ENCODE measurements at places on chromosomes 3 and 15.

GRCh38 chr3:10041034-10041433, 14.8 kb downstream of the FANCD2 start:
- no peak for DNase-seq

- no peak for DNase-seq
Measured at GRCh38 chr3:177693616-177694264, 496.5 kb upstream of the TBL1XR1 start.

DNA sequence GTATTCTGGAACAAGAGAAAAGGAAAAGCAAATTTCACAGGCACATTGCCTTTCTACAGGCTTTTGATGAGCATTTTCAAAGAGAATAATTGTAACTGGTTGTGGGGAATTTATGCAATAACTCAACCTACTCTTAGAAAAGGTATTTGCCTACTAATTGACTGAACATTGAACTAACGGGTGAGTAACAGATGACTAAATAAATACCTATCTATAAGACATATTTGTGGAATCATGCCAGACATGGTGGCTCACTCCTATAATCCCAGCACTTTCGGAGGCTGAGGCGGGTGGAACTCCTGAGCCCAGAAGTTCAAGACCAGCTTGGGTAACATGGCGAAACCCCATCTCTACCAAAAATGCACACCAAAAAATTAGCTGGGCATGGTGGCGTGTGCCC, 367.7 kb downstream of the CGGBP1 start:
- DNase-seq: no peak

DNA sequence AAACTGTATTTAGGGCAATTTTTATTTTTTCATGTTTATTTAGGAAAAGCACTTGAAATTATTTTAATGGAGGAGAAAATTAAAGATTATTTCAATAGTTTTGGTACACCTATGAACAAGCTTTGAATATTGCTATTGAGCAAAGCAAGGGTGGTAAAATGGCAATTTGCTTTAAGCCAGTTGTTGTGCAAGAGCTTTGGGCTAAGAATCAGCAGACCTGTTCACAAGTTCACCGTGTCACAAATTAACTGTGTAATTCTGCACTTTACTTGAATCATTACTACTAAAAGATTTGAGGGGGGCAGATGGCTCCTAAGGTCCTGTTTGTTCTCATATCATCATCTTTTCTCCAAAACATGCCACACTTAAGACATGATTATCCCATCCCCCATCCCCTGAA, 238.9 kb upstream of the GBE1 start:
- DNase-seq: no peak

DNA sequence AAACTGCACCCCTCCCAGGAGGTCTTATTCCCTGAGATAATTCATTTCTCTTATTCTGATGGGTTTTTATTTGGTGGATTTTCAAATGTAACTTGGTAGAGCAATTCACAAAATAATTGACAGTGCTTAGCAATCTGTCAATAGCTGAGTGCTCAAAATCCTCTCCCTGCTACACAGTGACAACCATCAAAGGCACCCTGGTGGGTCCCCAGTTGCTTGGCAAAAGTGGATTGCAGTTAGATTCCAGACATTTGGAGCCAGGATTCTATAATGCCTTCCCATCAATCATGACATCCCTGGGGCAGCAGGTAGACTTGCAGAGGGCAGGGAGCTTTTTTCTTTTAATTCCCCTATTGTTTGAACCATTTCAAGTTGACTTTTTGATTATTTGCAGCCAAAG, 59.0 kb downstream of the FHIT start:
- no peak for DNase-seq

- DNase-seq: no peak
Measured at GRCh38 chr3:52319921-52320595, 3.9 kb downstream of the DNAH1 start.

DNA sequence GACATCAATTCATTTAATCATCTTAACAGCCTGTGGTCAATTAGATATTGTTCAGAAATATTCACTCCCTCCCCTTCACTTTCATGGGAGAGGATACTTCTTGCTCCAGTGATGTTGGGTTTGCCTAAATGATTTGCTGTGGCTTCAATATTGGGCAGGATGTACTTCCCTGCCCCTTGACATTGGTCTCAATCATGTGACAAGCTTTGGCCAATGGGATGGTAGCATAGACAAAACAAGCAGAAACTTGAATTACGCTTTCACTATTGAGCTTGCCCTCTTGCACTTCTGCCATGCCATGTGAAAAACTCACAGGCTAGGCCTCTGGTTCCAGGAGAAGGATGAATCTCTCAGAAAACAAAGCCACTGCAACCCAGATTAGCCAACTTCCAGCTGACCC, 42.2 kb upstream of the STT3B start:
- DNase-seq: no peak

DNA sequence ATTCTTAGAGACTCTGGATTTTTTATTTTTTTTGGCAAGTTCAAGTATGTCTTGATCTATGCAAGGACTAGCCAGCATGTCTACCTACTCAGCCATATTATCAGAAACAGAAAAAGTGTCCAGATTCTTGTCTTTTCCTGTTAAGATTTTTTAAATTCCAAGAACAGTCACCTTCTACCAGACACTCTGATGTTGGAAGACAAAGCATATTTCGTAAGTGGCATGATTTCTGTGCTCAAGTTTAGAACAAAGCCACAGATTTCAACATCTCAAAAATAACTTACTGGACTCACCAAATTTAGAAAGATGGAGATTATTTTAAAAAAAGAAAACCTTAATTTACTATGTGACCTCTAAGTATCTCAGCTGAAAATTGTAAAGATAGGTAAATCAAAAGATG, 61.9 kb downstream of the GOLGA6L7 start:
- no peak for DNase-seq

- no peak for DNase-seq
Measured at GRCh38 chr15:98786717-98787116, 138.4 kb downstream of the IGF1R start.

- no peak for DNase-seq
Measured at GRCh38 chr3:56421205-56421604, 47.1 kb downstream of the ERC2 start.

GRCh38 chr3:22981861-22982260, 221.3 kb upstream of the UBE2E2 start:
- no peak for DNase-seq

- DNase-seq: no peak
Measured at GRCh38 chr3:14404631-14405359, 2.4 kb downstream of the SLC6A6 start.

- no peak for DNase-seq
Measured at GRCh38 chr15:60969658-60970057, 259.4 kb downstream of the RORA start.

- no peak for DNase-seq
Measured at GRCh38 chr3:146065573-146066006, 95.4 kb downstream of the PLOD2 start.

GRCh38 chr3:114356066-114356465, 62.2 kb downstream of the TIGIT start:
- DNase-seq: no peak

- DNase-seq: no peak
Measured at GRCh38 chr3:11539218-11539617, 104.5 kb downstream of the VGLL4 start.

GRCh38 chr3:31370681-31371080, 162.0 kb upstream of the STT3B start:
- no peak for DNase-seq

GRCh38 chr15:34616613-34617012, 33.2 kb upstream of the GOLGA8B start:
- DNase-seq: no peak

DNA sequence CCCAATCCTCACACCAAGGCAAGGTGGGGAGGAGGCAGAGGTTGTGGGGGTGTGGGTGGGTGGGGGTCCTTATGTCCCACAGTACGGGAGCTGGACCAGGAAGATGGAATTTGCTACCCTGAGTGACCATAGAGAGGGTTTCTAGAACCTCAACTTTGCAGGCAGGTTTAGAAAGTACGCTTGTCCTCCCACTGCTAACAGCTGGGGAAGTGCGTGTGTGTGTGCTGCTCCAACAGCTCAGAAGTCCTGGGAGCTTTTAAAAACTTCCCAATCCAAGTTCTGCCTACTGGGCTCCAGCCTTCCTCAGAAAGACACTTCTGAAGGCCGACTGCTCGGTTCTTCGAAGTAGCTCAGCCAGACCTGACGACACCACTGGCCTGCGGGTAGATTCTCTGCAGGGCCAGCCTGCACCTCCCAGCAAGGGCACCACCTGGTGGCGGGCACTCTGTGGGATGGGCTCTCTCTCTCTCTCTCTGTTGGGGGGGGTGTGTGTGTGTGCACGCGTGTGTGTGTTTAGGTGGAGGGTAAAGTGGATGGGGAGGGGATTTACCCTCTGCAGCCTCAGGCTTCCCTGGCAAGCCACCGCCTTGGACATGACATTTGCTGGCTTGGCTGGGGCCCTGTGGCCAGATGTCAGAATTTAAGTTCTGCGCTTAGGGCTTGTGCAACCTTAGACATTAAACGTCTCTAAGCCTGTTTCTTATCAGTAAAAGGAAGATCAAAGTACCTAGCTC, 15.6 kb downstream of the TMEM158 start:
- peak; percentile 64 for DNase-seq

DNA sequence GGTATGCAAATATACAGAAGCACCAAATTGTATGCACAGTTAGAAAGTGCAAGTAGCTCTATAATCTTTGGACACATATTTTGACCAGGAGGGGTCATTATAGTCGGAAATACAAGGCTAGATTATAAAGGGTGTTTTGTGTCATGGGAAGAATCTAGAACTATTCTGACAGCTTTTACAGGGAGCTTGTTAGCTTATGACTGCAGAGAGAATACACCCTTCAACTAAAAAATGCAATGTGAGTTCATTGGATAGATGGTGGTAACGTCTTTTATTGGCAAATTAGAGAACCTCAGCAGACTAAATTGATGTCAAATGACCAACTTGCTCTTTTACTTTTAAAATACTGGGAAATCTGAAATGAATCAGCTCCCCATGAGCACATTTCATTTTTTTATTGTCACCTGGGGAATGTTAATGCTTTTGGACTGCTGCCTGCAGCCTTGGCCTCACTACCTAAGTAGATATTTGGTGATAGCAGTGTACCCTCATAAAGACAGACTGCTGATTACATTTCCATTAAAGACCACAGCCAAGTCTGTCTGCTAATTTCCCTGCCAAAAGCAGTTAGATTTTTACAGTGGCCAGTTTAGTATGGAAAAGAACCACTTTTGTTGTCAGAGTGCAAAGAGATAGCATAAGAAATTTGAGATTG, 515.9 kb upstream of the DPPA4 start:
- no peak for DNase-seq

- no peak for DNase-seq
Measured at GRCh38 chr3:34534013-34534412, 735.6 kb downstream of the PDCD6IP start.

- no peak for DNase-seq
Measured at GRCh38 chr3:42078677-42079076, 12.5 kb upstream of the TRAK1 start.

DNA sequence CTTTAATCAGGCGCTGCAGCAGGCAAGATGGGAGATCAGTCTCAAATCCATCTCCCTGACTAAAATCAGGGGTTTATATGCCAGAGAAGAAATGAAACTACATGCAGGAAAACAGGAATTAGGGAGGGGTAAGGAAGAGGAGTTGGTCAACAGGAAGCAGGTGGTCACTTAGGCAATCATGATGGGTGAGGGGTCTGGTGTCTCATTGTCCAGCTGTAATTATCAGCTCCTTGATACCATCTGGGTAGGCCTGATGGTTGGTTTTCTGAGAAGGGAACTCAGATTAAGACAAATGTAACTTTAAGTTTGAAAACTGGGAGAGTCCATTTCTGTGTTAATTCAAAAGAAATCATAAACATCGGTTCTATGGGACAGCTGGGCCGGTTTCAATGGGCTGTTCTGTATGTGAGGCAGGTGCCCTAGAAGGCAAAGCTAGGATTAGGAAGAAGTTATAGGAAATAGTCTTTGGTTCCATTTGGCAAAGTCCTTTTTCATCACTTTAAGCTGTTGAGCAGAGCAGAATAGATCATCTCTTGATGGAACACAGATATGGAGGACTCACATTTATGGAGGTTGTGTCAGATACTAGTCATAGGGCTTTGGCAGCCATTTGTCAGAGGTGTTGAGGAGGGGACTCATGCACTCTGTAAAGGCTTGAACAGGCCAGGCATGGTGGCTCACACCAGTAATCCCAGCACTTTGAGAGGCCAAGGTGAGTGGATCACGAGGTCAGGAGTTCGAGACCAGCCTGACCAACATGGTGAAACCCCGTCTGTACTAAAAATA, 149.4 kb downstream of the VGLL4 start:
- DNase-seq: no peak

- no peak for DNase-seq
Measured at GRCh38 chr3:116743062-116743461, 33.5 kb downstream of the TUSC7 start.
